ENCODE measurements at places on chromosomes 7 and 10.
A peak's percentile ranks its signal among the peaks of the same experiment; 100 is the strongest.

DNA sequence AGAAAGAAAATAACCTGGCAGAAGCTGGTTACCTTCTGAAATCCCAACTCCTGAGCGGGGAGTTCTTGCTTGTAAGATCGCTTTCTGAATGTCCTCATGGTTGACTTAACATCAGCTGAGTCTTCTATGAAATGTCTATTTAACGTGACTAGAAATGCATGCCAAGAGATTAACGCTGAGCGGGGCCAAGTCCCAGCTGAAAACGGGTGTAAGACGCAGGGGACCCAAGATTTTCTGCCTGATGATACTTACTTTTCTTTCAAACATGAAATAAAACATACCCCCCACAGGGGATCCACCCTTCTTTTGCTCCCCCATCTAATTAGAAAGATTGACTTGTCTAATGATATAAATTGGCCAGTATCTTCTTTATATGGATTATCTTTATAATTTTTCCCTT lies 14.9 kb downstream of the OR9A2 start:
- no peak for DNase-seq

DNA sequence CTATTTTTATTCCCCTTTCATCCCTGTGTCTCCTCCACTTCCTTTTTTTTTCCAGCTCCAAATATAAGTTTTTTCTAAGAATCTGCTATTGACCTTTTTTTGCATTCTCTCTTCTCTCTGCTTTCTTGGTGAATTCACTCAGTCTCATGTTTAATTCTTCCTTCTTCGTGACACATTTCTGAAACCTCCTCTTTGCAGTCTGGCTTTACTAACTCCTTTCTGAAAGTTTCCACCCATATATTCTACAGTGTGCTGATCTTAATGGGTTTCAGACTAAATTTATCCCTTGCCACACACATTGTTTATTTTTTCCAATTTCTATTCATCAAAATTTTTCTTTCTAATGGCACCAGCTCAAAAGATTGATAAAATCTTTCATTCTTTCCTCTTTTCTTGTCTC lies 47.8 kb upstream of the CALD1 start:
- no peak for DNase-seq

DNA sequence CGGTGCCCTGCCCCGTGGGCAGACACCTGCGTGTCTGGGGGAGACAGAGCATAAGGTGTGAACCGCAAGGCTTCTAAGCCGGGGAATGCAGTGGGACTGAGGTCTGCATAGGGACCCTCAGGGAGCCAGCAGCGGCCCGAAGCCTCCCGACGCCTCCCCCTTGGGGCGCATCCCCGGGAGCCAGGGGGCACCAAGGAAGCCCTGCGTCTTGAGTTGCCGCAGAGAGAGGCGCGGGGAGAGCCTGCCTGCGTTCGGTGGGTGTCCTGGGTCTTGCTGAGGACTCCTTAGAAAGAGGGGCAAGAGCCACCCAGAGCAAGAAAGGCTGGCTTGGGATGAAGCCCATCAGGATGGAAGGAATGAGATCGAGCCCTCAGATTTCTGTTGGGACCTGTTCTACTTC lies 18.2 kb upstream of the UNCX start:
- no peak for DNase-seq

- no peak for DNase-seq
Measured at GRCh38 chr10:124792998-124793352, 1.3 kb upstream of the EEF1AKMT2 start.

GRCh38 chr10:126080879-126081411 lies 184.6 kb downstream of the FANK1 start:
- DNase-seq, result no peak

DNA sequence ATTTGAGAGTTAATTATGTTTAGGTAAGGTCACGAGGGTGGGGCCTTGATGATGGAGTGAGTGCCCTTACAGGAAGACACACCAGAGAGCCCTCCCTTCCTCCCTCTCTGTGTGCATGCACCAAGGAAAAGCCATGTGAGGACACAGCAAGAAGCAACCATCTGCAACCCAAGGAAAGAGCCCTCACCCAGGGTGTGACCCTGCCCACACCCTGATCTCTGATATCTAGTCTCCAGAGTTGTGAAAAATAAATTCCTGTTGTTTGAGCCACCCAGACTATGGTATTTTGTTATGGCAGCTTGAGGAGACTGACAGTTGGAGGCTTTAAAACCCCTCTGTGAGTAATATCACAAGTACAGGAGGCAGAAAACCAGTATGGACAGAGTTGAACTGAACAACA lies 15.0 kb upstream of the MCM10 start:
- no peak for DNase-seq

GRCh38 chr10:10198363-10198762 lies 819.3 kb upstream of the CELF2 start:
- DNase-seq, result no peak

GRCh38 chr10:101452593-101452992 lies 98.6 kb downstream of the BTRC start:
- DNase-seq, result no peak

DNA sequence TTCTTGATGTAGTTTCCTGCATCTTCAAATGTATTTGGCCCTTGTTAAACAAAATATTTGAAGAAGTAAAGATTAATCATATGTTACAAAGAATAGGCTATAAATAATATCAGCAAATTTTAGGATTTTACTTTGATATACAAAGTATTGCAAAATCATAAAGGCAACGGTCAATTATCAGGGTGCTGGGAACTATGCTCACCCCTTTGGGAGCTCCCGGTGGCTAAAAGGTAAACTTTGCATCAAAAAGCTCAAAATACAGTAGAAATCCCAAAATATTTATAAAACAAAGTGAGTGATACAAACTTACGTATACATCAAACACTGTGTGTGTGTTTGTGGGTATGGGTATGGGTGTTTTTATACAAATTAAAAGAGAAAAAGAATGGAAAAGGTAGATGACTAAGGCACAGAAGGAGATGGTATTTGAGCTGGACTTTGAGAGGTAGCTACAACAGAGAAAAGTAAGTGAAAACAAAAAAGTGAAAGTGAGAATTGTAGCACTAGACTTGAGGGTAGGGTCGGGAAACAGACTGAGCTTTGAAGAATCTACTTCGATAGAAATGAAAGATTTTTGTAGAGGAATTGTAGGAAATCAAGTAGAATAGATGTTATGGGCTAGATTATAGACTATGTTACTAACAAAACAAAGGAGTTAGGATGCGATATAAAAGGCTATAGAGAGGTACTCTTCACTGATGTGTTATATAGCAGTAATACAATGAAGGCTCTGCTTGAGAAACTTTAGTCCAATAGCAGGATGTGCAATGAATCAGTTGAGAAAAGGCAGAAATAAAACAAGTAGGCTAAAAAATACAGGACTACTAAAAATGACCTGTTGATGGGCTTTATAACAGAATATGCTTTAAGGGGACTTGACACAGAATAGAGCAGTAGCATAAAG lies 52.8 kb downstream of the GNAT3 start:
- DNase-seq, result no peak

GRCh38 chr7:23467806-23468525 lies 2.3 kb downstream of the IGF2BP3 start:
- no peak for DNase-seq

DNA sequence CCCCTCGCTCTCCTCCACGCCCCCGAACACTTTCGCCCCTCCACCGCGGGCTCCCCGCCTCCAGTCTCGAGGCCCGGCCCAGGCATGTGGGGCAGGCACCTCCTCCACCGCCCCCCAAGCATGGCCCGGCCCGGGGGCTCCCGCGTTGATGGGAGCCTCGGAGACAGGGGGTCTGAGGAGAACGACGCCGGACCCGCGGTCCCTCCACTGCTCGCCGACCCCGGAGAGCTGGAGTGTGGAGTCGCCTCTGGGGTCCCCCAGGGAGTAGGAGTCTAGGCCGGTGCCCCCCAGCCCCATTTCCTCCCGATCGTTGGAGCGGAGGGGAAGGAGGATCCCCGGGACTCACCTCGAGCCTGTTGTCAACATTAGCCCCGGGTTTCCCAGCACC lies 206 bp downstream of the UPF2 start:
- DNase-seq, result peak; percentile 29

DNA sequence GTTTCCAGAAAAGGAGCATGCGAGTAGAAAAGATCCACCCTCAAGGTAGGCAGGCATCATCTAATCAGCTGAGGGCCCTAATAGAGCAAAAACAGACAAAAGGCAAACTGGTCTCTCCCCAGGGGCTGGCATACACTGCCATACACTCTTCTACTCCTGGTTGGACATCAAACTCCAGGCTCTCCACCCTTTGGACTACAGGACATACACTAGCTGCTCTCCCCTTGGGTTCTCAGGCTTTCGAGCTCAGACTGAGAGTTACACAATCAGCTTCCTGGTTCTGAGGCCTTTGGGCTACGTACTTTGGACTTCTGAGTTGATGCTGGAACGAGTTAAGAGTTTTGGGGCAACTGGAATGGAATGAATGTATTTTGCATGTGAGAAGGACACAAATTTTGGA lies 50.9 kb upstream of the TM9SF3 start:
- DNase-seq, result no peak

- DNase-seq, result peak; percentile 22
Measured at GRCh38 chr10:31134311-31134952, 102.8 kb upstream of the ZNF438 start.

DNA sequence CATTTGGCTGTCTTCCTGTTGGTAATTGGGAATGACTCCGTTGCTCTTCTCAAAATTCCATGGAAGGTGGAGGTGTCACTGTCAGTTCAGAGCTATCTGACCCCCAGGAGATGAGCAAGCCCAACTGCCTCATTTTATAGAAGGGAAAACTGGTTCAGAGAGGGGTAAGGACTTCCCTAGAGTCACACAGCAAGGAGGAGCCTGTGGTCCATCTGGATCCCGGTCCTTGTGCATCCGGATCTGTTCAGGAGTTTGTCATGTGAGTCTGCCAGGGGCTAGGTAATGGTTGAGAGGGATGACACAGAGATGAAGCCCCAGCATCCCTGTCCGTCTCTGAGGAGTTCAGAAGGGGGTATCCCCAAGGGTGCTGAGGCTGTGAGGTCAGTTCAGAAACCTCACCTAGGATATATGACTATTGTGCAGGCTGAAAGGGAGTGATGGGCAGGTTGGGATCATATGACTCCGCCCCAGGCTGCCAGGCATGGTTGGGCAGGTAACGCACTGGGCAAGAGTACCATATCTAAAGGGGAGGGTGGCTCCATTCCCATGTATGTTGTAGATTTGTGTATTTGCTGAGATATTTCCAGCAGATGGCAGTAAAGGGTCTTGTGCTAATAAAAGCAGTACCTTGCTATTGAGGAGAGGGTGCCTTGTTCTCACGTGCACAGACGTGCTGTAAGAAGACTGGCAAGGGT lies 16.0 kb upstream of the SLC29A3 start:
- DNase-seq, result no peak

DNA sequence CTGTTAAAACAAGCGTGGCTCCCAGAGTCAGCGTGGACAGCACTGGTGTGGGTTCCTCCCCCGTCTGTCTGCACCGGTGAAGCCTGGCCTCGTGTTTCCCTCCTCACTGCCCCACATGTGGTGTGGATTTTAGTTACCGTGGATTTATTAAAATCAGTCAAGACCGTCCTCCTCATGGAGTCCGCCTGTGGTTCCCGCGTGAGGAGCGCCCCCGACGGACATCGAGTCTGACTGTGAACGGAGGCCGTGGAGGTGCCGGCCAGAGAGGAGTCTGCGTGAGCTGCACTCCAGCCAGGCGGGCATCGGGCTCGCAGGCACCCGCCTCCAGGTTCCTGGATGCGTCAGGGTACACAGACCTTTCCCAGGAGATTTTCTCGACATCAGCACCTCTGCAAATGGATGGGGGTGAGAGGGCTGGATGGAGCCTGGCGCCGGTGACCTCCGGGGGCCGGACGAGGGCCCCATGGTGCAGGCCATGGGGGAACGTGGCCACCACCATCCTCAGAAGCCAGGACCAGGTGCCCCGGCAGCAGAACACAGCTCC lies 26.3 kb upstream of the UTF1 start:
- DNase-seq, result no peak

DNA sequence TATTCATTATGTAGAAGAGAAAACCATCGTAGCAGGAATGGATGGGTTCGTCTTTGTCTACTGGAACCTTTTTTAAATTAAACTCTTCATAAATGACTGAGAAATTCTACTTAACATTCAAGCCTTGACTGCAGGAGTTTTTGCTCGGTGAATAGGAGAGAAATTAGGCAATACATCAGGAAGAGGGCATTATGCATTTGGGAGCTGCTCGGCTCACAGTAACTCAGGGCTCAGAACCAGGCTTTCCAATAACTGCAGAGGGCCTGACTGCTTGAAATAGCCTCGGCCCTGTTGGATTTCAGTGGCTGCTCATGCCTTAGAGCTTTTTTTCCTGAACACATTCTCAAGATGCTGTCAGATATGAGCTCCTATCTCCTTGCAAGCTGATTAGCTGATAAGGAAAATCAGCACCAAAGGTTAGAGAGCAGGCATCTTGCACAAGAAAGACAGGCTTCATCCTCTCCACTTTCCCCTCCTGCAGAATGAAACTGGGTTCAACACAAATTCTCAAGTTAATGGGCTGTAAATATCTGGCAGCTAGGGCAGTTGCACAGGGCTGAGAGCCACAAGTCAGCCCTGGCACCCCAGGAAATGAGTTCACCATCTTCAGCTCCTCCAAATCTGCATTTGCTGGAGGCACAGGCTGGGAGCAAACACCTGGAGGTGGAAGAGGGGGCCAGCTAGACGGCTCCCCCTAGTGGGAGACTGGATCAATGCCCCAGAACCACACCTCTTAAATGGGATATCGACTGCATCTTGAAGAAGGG lies 24.3 kb downstream of the TECTB start:
- peak; percentile 60 for DNase-seq

- DNase-seq, result no peak
Measured at GRCh38 chr7:136912339-136912738, 43.9 kb downstream of the CHRM2 start.

DNA sequence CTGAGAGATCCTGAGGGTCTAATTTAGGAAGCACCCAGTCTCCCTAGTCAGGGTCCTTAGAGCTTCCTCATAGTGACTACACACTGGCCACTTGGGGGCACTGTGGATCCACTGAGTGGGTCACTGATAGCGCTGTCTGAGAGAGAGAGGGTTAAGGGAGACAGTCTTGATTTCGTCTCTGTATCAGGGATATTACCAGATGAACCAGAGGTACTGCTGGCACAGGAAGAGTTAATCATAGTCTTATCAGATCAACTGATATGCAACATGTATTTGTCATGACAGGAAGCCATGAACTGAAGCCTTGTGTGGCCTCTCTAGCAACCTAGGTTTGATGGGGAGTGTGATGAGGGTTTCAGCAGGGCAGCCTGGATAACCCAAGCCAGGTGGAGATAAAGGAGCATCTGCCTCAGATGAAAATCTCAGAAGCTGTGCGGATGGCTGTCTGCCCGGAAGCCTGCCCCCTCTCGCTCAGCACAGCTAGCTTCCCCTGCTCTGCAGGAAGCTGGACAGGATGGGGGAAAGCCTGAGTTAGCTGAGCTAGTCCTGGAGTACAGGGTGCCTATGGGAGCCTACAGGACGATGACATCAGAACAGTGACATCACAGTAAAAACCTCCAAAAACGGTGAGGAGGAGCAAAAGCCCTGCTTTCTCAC lies 214.0 kb upstream of the PRSS1 start:
- peak; percentile 69 for DNase-seq

All from body of pancreas (tissue), 4 donors.